Activated T-cell treated with anti-CD3 and anti-CD28 coated beads, Interleukin-2, amount 50 U/mL, for 4 hours (primary cell): ENCODE measurements at places on chromosomes 7 and 10.
A peak's percentile ranks its signal among the peaks of the same experiment; 100 is the strongest.

DNA sequence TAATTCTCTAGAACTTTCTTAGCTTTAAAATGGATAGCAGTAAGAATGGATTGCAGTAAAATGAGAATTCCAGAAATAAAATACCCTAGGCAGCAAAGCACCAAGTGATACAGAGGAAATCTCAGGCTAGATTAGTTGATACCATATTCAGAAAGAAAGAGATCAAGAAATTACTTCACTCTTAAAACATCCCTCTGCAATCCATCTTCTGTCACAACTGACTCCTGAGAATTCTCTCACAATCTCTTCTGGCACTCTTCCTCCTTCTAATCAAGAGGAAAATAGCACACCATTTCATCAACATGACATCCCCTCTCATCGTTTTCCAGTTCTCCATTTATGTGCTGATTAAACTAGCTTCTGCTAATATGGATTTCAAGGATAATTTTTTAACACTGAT lies 42.2 kb upstream of the LAMB1 start:
- no peak for DNase-seq

DNA sequence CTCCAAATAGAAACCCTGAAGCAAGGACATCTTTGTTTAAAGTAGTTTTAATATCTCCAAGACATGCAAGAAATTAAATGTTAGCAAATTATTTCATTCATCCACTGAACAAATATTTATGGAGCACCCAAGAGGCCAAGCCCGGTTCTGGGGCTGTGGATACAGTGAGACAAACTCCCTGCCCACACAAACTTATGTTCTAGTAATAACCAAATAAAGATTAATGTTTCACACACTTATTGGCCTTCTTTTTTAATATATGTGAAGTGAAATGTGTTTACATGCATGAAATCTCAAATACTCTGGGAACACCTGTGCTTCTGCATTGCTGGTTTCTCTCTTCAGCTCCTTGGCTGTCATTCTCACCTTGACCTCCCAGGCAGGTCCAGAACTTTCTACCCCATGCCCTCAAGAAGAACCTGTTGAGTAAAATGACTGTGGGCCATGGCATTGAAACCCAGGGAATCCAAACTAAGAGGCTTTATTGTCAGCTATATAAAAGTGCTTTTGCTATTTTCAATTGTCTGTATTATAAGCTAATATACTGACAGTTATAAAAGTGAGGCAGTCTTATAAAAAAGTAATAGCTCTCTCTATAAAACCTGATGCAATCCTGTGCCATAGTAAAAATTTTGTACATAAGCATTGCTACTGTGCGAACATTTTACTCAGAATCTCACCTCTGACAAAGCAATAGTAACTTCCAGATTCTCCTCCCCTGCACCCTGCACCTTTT lies 43.7 kb downstream of the SVIL start:
- DNase-seq: no peak

DNA sequence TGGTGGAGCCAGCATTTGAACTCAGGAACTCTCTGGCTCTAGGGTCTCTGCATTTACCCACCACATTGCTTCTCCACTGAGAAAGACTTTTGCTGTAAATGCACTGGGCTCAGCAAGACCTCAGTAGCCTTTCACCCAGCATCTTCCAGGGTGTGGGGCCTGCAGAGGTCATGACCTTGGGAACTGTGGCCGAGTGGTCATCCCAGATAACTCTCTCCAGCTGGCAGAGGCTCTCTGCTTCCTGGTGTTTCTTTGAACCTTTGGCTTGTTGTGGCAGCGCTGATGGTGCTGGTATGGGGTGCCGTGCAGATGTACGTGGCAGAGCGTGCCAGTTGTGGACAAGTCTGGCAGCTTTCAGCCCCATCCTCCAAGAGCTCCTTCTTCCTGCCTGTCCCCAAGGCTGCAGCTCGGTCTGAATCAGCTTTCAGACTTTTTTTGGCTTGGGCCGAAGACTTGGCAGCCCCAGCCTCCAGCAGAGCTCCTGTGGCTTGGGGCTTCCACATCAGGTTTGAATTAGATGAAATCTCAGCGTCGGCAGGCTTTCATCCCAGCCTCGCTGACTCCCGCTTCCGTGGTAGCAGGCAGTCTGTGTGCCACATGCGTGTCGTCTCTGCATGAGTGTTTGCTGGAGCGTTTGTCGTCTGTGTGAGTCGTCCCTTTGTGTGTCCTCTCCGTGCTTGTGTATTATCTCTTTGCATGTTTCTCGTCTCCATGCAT lies 21.5 kb downstream of the ADAMTS14 start:
- no peak for DNase-seq

DNA sequence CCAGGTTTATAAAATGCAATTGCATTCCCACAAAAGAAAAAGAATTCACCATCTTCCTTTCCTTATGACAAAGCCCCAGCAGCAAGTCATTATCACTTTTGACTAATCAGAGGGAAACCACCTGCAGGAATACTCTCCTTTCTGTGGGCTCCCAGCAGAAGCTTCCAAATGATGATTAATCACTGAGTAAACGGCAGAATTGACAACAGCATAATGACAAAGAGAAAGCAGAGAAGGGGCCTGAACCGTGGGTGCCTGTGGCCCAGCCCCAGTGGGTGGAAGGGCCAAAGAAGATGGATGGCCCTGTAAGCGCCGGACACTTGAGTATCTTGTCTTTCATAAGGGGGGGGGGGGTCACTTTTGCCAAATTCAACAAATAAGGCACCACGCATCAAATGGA lies 152.4 kb upstream of the NRBF2 start:
- DNase-seq: no peak

DNA sequence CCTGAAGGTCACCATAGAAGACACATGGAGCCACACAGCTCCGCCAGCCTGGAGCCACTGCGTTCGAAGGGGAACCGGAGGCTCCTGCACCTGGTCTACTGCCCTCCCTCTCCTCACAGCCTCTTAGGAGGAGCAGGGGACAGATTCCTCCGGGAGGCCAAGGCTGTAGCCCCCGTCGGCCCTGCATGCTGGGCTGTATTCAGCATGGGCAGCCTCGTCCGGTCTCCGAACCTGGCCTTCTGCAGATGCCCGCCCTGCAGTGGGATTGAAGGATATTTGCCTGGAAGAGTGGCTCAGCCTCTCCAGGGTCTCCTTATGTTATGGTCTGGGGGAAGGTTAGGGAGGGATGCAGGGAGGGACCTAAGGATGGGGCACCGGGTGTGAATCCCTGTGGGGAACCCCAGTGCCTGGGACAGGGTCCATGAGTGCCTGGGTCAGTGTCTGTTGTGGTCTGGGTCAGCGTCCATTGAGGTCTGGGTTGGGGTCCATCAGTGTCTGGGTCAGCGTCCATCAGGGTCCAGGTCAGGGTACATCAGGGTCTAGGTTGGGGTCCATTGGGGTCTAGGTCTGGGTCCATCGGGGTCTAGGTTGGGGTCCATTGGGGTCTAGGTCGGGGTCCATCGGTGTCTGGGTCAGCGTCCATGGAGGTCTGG lies 13.0 kb upstream of the SCART1 start:
- DNase-seq: peak; percentile 4

- DNase-seq: no peak
Observed at GRCh38 chr10:62885684-62886461, 69.7 kb upstream of the EGR2 start.

DNA sequence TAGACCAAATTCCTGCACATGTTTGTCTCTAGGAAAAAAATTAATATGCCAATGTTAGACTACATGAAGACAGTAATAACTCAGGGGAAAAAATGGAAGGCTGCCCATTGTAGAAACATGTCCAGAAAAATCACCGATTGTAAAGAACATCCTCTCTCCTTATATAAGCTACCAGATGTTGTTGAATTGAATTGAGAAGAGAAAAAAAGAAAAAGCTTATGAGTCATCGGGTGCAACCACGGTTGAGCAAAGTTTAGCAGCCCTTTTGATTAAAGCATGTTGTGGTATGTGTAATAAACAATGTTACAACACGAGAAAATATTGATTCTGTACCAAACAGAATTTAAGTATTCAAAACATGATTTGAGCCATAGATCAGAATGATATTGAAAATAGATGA lies 102.3 kb upstream of the ARHGAP21 start:
- DNase-seq: no peak

DNA sequence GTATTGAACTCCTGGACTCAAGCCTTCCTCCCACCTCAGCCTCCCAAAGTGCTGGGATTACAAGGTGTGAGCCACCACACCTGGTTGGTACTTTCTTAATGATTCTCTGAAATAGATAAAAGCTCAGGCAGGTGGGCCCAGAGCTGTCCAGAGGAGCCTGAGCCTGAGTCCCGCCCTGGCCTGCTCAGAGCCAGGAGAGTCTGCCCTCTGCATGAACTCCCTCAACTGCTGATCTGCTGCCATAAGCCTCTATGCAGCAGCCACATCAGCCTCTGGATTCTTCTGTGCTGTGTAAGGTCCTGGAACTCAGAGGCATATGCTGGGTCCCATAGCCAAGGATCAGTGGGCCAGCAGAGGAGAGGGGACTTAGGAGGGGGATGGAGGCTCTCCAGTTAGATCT lies 23.1 kb upstream of the DDIT4 start:
- DNase-seq: no peak

- no peak for DNase-seq
Observed at GRCh38 chr10:7285522-7286322, 125.1 kb downstream of the SFMBT2 start.

- DNase-seq: no peak
Observed at GRCh38 chr10:60140651-60141632, 234.6 kb upstream of the CCDC6 start.

DNA sequence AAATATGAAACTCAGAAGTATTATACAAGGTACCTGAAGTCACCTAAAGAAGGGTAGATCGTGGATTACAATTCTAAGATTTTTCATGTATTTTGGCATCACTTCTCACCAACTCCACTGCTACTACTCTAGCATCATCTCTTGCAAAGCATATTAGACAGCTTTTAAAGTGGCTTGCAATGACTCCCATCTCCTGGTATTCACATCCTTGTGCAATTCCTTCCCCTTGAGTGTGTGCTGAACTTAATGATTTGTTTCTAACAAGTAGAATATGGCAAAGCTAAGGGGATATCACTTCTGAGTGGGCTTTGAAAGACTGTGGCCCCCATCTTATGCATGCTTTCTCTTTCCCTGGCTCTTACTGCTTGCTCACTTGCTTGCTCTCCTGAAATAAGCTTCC lies 280.2 kb downstream of the SNX13 start:
- no peak for DNase-seq

GRCh38 chr7:95527033-95527775 lies 41.5 kb downstream of the ASB4 start:
- no peak for DNase-seq

GRCh38 chr10:82438277-82438676 lies 563.3 kb downstream of the NRG3 start:
- DNase-seq: no peak

GRCh38 chr7:85627791-85628586 lies 441.1 kb upstream of the SEMA3D start:
- DNase-seq: no peak

- DNase-seq: no peak
Observed at GRCh38 chr7:1314908-1315450, 82.3 kb downstream of the UNCX start.

DNA sequence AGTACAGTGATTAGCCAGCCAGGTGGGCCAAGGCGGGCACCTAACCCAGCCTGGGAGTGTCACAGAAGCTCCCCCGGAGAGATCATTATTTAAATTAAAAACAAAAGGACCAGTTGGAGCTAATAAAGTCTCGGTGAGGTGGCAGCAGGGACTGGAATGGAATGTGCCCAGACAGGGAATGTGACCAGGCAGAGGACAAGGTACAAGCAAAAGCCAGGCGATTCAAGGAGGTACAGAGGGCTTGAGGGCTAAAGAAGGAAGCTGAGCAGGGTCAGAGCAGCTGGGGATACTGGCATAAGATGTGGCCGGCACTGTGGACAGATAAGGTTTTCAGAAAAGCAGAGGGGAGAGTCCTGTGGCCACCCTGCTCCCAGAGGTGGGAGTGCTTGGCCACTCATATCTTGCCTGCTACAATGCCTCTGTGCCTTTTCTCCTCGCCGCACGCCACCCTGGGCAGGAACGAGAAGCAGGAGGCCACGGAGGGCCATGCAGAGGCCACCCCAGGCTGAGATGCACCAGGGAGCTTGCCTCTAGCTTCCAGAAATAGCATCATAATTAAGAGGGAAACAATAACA lies 13.2 kb downstream of the TMEM273 start:
- no peak for DNase-seq

- no peak for DNase-seq
Observed at GRCh38 chr7:38323156-38323555, 49.7 kb upstream of the TARP start.

DNA sequence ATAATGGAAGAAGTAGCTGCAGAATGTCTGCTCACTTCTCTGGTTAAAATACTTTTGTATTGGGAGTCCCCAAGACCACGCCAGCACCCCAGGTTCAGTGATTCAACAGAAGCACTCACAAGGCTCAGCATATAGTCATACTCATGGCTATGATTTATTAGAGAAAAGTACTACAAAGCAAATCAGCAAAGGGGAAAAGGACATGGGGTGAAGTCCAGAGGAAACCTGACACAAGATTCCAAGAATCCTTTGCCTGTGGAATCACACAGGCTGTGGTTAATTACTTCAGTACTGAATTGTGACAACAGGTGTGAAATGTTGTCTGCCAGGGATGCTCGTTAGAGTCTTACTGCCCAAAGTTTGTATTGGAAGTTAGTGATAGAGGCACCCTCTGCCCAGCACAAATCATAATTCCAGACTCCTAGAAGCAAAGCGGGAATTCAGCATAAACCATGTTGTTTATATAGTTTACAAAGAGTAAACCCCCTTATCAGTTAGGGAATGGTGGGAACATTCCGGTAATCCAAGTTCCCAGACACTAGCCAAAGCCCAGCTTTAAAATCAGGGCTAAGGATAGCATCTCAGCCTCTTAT lies 79.4 kb downstream of the HYCC1 start:
- no peak for DNase-seq

DNA sequence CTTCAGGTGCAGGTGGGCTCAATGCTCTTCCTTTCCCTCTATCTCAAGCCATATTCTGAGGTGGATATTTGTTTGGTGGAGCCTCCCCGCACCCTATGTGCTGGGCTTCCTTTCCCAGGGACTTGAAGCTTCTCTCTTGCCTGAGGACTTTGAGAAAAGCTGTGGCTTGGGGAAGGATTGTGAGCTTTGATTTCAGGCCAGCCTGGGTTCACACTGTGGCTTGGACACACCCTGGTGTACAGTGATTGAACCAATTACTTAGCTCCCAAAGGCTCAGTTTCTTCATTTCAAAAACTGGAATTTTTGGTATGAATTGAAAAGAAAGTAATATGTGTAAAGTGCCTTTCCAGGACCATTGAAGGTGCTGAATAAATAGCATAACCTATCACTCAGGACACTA lies 224.5 kb upstream of the GLI3 start:
- DNase-seq: no peak

DNA sequence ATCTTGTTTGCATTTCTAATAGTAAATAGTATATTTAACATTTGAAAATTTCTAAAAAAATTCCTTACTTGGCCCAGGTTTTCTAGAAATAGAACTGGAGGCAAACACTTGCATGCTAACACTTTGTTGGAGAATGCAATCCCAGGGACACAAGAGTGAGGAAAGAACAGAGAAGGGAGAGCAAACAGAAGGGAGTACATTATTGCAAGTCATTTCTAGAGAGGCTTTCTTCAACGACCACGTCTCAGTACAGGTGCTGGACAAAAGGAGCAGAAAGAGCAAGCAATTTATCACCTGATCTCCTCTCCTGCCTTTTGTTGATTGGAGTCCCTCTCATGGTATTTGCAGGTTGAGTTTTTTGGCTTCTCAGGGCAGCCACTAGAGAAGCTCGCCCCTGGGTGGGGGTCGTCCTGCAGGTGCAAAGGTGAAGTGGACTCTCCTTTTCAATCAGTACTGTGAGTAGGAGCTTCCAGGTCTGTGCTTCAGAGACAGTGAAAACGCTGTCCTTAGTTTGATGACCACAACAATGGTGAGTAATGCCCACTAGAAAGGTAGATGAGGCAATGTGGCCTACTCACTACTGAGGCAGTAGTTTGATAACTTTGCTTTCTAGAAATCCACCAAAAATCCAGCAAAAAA lies 5.2 kb downstream of the CPED1 start:
- DNase-seq: no peak
